ENCODE measurements at places on chromosomes 4 and X. TPM values are rescaled to one million over a fixed set of nuclear protein-coding genes. Genes with fewer than 3 reads are reported as not detected.

DNA sequence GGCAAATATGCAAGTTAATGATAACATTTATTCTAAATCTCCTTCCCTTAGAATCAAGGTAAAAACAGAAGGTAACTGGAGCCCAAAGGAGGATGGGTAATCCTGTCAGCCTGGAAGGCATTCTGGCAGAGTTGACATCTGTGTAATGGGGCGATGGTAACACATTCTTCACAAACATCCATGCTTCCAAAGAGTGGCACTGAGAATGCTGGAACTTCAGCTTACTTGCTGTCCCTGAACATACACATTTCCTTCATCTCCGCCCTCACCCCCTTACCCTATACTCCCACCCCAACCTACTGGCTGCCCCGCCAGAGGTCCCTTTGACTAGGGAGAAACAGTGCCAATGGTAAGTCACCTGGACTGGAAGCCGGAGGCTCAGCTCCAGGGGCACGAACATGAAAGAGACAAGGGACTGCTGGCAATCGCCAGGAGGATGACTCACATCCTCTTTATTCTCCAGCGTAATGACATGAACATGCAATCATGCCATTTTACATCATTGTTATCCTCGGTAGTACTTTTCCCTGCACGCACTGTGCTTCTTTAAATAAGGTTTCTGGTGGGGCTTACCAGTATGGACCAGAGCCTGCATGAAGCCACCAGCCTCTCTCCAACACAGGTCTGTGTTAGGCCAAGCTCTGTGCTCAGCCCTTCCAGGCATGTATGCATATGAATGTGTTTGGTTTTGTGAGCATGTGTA, 694.2 kb upstream of the TENM3 start:
- peak; percentile 66 for DNase-seq

The GPC4 gene
- total RNA-seq, result 0.26 TPM

GRCh38 chr4:94304365-94304971, 38.2 kb downstream of the HPGDS start:
- DNase-seq, result peak; percentile 46

- no peak for DNase-seq
These were observed 1934.2 kb upstream of the IGFBP7 start for GRCh38 chr4:59044286-59044900.

DNA sequence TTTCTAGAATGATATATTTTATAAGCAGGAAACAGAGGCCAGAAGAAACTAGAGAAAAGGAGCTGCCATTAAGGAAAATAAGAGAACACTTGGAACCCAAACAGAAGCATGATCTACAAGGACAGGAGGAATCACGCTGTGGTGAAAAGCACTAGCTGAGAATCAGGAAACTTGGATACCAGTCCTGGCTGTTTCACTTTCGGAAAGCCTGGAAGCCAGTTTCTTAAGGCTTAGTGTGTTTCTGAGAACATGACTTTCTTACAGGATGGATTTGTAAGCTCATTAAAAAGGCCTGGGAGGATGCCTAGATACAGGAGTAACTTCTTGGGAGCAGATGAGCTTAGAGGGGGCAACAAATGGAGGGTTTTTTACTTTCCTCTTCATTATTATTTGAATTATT, 36.9 kb downstream of the TLL1 start:
- DNase-seq, result no peak

DNA sequence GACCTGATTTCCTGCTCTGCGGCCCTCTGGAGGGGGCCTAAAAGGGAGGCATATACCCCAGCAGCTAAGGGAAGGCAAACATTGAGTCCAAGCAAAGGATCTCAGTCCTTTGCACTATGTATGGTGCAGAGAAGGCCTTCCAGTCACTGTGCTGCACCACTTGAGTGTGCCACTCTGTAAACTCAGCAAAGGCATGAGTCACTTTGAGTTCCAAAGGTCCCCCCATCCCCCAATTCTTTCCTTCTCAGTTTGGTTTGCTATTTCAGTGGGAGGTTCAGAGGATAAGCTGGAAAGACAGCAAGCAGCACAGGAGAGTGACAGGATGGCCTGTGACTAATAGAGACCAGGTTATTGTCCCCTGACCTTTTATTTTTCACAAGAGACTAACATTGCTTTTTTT, 131.3 kb downstream of the FHDC1 start:
- peak; percentile 44 for DNase-seq

DNA sequence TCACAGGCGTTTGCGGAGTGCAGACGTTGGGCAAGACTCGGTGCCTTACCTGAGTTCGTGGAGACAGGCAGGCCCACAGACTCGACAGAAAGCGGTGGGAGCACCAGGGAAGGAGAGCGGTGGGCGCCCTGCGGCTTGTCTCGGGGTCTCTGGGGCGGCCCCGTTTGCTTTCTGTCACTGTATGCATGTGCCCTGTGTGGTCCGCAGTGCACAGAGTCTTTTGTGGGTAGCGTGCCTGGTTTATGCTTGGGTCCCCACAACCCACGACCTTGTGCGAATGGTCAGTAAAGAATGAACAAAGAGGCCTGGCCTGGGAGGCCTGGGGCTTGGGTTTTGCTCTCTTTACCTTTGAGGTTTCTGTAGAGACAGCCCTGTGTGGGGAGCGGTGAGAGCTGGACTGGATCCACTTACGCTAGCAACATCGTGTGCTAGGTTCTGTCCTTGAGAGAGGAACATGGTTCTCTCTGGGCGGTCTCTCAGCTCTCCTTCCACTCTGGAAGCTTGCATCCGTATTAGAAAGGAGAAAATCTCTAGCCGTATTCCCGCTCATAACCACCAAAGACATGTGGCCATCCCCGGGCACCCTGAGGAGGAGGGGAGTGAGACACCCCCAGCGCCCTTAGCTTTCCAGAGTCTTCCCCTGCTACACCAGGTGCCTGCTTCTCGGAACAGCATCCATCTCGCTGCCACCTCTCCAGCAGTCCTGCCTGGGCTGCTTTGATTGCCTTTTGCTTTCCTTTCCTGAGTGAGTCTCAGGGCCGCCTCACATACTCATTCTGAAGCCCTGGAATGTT, 1.2 kb downstream of the TADA2B start:
- no peak for DNase-seq

GRCh38 chrX:105191878-105192277, 28.6 kb downstream of the TEX13A start:
- peak; percentile 20 for DNase-seq
